EL (cell line): ENCODE measurements at places on chromosomes 2 and 18.
A peak's percentile ranks its signal among the peaks of the same experiment; 100 is the strongest.

DNA sequence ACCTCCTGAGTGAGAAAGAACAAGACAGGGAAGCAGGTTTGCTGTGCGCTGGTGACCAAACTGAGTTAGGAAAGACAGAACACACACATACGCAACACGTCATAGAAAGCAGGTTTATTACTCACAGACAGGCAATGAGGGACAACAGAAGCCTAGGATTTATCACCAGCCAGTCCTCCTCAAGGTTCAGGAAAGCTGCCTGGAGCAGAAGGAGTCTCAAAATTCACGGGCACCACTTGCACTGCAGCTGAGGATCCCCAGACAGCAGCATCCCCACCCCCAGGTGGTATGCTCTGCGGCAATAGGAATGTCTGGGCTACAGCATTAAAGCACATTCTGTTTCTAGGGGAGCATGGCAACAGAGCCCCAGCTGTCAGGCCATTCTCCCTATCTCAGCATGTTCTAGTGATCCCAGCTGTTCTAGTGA, 284.4 kb upstream of the RGPD4 start:
- DNase-seq, result no peak

- no peak for DNase-seq
These were observed 275.8 kb upstream of the CDH20 start for GRCh38 chr18:61057443-61057842.

DNA sequence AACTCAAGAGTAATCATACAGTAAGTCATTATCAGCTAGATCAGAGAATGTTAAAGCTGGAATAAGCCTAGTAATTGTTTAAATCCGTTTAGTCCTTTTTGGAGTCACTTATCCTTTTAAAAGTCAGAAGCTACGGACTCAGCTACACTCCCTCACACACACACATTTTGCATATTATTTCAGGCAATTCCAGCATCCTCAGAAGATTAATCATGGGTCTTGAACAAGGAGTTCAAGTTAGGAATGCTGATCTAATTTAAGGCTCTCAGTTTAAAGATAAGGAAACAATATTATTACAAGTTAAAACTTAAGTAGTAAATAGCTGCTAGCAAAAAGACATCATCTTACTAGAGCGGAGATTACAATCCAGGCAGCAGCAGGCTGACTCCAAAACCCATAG, 74.3 kb downstream of the GTF3C3 start:
- no peak for DNase-seq

DNA sequence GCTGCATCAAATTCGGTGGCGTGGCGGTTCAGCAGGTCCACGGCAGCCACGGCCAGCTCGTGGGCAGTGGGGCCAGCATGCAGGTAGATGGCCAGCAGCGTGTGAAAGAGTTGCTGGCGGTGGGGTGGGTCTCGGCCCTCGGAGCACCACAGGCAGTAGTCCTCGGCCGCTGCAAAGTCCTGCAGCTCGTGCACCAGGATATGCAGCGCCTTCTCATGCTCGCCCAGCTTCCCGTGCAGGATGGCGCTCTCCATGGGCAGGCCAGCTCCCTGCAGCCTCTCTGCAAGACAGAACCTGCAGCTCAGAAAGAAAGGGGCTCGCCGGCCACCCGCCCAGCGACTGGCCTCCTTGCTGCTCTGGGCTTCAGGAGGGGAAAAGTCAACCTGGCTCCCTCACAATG, 27.9 kb downstream of the GPR45 start:
- DNase-seq, result no peak

DNA sequence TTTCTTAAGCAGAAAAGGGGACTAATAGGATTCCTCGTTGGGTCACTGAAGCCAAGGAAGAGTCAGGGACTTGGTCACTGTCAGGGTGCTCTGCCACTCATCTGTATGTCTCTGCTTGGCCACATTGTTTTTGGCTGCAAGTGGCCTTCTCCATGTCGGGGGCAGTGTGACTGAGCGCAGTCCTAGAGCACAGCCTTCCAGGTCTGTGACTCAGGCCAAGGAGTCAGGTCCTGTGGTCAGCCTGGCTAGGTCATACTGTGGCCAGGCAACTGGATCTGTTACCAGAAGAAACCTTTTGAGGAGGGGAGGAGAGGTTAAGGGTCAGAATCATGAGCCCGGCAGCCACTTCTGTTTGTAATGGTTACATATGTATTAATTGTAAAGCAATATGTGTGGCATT, 61.3 kb downstream of the GALNT1 start:
- DNase-seq, result no peak

- peak; percentile 44 for DNase-seq
These were observed 17.0 kb downstream of the TTLL4 start for GRCh38 chr2:218727502-218728165.

GRCh38 chr18:44473394-44474066, 207.2 kb upstream of the SETBP1 start:
- no peak for DNase-seq
